Peyer's patch (tissue), 4 donors: ENCODE measurements at places on chromosomes 7 and 10. TPM values are rescaled to one million over a fixed set of nuclear protein-coding genes. Genes with fewer than 3 reads are reported as not detected.

- H3K4me1 ChIP-seq: no peaks in the 10 kb centered on the region
- H3K36me3 ChIP-seq: no peaks in the 10 kb centered on the region
- DNase-seq: no peak
These were observed 120.5 kb downstream of the WDR11 start for GRCh38 chr10:120971671-120972070.

MPP7 gene
- 12.8 TPM for total RNA-seq

GBF1 gene
- 73.4 TPM for total RNA-seq

DNA sequence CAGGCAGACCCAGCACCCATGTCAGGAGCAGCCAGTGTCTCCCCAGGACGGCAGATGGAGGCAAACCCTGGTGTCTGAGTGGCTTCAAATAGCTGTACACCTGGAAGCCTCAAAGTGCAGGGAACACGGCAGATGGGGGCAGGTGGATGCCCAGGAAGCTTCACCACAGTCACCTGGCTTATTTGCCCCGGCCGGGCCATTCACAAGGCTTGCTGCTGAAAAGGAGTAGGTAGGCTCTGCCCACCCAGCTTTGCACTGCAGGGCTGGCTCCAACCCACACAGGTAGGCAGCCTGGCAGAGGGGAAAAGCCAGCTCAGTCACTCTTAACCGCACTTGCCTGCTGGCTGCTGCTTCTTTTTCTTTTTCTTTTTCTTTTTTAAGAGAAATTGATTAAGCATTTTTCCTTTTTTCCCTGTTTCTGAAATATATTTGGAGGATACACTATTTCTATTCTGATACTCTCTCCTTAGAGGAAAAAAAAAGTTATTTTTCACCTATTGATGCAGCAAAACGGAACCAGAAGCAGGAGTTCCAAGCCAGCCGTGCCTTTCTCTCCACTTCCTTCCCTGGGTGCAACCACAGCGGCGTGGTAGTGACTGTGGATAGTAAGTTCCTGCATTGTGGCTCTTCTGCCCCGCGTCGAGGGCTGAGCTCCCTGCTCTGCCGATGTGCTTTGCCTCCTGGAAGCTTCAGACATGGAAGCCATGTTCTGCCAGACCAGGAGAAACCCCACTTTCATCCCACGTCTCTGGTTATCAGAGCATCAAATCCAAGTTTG is 118.3 kb downstream of the KLF6 start:
- peak; percentile 37 for DNase-seq
- peaks cover 10% of the 10 kb centered on the region for H3K4me1 ChIP-seq
- H3K36me3 ChIP-seq: no peaks in the 10 kb centered on the region
- H3K27ac ChIP-seq: no peak overlapping the region
- no peaks in the 10 kb centered on the region for H3K27me3 ChIP-seq

DNA sequence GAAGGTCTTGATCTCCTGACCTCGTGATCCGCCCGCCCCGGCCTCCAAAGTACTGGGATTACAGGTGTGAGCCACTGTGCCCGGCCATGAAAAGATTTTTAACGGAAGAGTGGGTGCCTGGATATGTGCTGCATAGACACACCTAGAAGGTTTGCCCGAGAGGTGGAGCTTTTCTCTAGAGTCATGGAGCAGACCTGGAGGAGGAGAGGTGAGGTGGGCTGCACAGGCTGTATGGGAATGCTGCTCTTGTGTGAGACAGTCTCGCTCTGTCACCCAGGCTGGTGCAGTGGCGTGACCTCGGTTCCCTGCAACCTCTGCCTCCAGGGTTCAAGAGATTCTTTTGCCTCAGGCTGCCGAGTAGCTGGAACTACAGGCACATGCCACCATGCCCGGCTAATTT is 103.3 kb downstream of the ACTR3B start:
- H3K27me3 ChIP-seq: no peaks in the 10 kb centered on the region
- H3K4me3 ChIP-seq: no peak overlapping the region
- DNase-seq: no peak
- no peaks in the 10 kb centered on the region for H3K4me1 ChIP-seq

PON1 gene
- total RNA-seq: not detected

SFTPA1 gene
- total RNA-seq: not detected

DNA sequence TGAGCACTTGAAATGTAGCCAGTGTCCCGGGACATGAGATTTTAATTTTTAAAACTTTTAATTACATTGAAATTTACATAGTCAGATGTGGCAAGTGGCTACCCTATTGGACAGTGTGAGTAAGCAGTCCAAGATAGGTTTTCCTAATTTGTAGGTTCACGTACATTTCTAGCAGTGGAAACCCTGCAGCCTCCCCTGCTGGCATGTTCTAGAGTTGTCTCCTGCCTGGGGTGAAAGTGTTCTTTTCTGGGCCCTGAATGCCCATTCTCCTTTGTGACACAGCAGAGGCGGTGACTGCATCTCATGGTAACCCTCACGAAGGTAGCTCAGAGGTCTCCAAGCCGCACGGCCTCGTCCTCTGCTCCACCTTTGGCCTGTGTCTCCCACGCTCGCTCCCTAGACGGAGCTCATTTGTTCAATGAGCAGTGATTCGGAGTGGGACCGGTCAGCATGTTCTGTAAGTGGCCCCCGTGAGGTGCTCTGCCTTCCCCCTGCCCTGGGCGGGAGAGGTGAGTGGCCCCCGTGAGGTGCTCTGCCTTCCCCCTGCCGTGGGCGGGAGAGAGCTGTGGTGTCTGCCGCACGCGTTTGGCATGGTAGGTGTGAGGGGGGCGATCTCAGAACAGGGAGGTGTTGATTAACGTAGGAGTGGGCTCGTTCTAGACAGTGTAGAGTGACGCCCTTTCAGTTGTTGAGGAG is 18.0 kb downstream of the WDR37 start:
- peaks cover 35% of the 10 kb centered on the region for H3K36me3 ChIP-seq
- no peak overlapping the region for H3K27ac ChIP-seq
- H3K4me1 ChIP-seq: no peaks in the 10 kb centered on the region

DNA sequence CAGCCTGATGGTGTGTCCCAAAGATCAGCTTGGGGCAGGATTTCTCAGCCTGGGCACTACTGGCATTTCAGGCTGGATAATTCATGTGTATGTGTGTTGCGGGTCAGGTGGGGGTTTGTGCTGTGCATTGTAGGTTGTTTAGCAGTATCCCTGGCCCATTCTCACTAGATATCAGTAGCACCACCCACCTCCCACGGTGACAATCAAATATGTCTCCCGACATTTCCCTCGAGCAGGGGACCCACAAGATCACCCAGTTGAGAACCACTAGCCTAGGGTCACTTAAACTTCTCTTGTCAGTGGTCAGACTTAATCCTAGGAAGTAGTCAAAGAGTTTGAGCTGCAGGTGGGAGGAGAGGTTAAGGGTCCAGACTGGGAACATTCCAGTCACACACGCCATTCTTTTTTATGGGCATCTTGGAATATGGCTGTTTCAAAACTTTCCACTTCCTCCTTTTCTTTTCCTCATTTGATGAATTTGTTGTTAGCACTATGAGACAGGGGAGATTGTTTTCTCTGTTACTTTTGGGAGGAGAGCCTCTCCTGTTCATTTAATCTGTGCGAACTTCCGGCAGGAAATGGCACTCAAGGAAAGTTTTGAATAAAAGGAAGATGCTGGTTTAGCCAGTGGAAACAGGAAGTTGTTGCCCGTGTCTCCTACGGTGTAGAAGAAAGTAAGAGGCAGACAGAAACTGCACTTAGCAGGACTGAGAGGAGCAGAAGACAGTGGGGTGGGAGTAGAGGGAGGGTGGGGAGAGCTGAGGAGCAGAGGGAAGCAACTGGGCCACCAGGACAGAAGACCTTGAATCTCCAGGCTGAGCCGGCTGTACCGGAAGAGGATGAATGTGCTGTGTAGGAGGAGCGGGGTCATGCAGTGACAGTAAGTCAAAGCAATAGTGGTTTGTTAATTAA is 17.6 kb upstream of the EXOC6 start:
- DNase-seq: no peak
- H3K4me3 ChIP-seq: no peak overlapping the region
- H3K4me1 ChIP-seq: no peaks in the 10 kb centered on the region
- no peaks in the 10 kb centered on the region for H3K36me3 ChIP-seq

DNA sequence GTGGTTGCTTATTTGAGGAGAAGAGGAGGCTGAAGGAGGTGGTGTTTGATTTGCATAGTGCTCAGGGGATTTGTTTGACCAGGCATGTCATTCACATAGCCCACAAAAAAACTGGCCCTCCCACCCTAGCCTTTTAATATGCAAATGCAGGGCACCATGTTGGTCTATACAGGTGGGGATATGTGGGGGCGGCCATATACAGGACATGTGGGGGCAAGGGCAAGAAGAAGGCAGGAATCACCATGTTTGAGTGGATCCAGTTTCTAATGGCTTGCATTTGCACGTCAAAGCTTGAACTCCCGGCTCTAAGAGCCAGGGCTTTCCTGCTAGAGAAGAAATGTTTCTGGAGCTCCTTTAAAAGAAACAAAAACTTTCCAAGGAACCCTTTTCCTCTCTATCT is 541.0 kb downstream of the ZWINT start:
- no peaks in the 10 kb centered on the region for H3K4me1 ChIP-seq
- DNase-seq: no peak
- H3K27ac ChIP-seq: no peak overlapping the region
- no peaks in the 10 kb centered on the region for H3K36me3 ChIP-seq
- H3K27me3 ChIP-seq: no peaks in the 10 kb centered on the region

DNA sequence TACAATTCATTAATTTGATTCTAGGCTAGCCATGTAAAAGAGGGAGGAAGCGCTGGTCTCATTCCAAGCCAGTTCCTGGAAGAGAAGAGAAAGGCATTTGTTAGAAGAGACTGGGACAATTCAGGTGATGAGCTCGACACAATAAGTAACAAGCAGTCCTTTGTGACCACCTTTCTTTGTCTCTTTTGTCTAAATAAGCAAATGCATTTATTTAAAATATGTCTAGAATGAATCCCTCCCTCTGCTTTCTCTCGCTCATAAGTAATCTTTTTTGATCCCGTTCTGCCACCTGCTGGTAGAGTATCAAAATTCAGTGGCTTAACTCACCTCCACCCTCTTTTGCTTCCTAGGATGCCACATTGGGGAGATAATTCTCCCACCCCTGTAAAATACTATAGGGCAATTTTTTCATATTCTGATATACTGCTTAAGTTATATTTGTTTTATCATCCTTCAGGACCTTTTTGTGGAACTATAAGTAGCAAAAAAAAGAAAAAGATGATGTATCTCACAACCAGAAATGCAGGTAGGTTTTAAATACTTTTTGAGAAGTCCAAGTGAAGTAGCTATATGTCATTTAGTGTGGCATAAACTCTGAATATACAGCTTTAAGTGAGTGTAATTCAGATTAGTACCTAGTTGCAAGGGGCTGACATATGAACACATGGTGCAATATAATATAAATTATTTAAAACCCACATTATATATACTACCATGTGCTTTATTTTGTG is 91.5 kb downstream of the GSDME start:
- H3K4me1 ChIP-seq: no peaks in the 10 kb centered on the region
- DNase-seq: peak; percentile 72
- no peaks in the 10 kb centered on the region for H3K36me3 ChIP-seq

DNA sequence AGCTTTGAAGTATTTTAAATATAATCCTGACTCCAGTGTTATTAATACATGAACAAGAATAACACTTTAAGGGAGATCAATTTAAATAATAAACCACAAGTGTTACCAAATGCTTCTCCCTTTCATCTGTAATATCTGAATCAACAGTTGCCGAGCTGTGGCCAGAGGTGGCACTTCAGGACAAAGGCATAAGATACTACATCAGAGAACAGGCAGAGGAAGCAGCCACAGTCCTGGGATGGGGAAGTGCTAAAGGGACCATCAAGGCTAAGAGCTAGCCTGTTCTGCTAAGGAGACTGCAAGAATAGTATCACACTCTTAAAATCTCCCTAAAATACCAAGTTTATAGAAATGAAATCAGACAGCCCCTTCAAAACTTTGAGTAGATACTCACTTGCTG is 378.2 kb upstream of the PRKCQ start:
- H3K4me1 ChIP-seq: no peaks in the 10 kb centered on the region
- no peaks in the 10 kb centered on the region for H3K36me3 ChIP-seq
- no peak for DNase-seq
- no peaks in the 10 kb centered on the region for H3K27me3 ChIP-seq
- no peak overlapping the region for H3K27ac ChIP-seq
- H3K4me3 ChIP-seq: no peak overlapping the region

- H3K36me3 ChIP-seq: no peaks in the 10 kb centered on the region
- no peaks in the 10 kb centered on the region for H3K27me3 ChIP-seq
- no peak overlapping the region for H3K4me3 ChIP-seq
- DNase-seq: no peak
- H3K4me1 ChIP-seq: no peaks in the 10 kb centered on the region
- no peak overlapping the region for H3K27ac ChIP-seq
These were observed 11.5 kb downstream of the AUTS2 start for GRCh38 chr7:69609541-69610373.

DNA sequence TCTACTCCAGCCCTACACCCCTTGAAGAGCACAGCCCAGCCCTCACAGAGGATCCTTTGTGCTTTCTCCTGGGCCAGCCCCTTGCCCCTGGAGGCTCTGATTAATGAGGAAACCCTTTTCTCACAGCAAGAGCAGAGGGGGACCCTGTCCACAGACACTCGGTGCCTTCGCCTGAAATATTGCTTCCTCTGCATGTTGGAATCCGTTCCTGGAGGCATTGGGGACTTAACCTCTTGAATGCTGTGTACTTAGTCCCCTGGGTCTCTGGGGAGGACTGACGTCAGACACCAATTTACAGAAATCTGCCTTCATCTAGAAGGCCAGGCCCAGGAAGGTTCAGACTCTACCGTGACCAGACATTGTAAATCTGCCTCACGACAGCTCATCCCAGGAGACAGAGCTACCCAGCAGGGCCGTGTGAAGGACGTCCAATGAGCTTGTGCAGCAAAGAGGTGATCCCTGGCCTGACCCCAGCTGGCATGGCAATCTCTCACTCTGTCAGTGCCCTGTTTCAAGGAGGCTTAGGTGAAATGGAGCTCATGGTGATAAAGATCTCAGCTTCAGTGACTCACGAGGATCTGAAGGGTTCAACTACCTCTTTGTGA is 8.1 kb upstream of the TMEM72 start:
- no peak overlapping the region for H3K27ac ChIP-seq

DNA sequence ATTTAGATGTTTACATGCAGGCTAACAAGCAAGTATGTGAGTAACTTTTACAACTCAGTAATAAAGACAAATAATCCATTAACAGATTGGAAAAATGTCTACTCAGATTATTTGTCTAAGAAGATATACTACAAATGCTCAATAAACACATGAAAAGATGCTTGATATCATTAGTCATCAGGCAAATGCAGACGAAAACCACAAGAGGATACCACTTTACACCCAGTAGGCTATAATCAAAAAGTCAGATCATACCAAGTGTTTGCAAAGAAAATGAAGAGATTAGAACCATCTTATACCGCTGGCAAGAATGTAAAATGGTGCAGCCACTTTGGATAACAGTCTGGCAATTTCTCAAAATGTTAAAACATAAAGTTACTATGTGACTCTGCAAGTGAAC is 84.1 kb downstream of the MALSU1 start:
- no peaks in the 10 kb centered on the region for H3K4me1 ChIP-seq
- no peak for DNase-seq
- no peaks in the 10 kb centered on the region for H3K36me3 ChIP-seq
- H3K27me3 ChIP-seq: no peaks in the 10 kb centered on the region
- no peak overlapping the region for H3K27ac ChIP-seq
- H3K4me3 ChIP-seq: no peak overlapping the region

- no peaks in the 10 kb centered on the region for H3K27me3 ChIP-seq
- peak overlapping the region; percentile 48 for H3K4me3 ChIP-seq
- no peaks in the 10 kb centered on the region for H3K4me1 ChIP-seq
- H3K36me3 ChIP-seq: no peaks in the 10 kb centered on the region
- peak; percentile 64 for DNase-seq
- peak overlapping the region; percentile 17 for H3K27ac ChIP-seq
These were observed 33.0 kb downstream of the EN2 start for GRCh38 chr7:155490697-155491628.
